Right ventricle myocardium inferior (tissue), 1 donor: ENCODE measurements at places on chromosomes 5 and 9.

DNA sequence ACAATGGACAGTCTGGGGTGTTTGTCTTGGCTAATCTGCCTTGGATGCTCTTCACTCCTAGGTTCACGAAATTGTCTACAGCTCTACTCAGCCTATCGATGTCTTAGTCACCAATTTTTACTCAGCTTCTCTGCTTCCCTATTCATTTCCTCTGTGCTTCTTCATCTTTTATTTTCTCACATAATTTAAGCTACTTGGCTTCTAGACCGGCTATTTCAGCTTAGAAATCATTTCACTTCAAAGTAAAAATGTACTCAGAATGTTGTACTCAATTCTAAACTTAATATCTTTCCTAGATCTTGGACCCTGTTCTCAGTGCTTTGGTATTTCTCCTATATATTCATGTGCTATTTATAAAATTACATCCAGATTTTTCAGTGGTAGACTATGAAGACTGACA, 430.0 kb upstream of the FTMT start:
- no peak for DNase-seq

GRCh38 chr5:79056847-79057246, 12.6 kb downstream of the DMGDH start:
- no peak for DNase-seq

DNA sequence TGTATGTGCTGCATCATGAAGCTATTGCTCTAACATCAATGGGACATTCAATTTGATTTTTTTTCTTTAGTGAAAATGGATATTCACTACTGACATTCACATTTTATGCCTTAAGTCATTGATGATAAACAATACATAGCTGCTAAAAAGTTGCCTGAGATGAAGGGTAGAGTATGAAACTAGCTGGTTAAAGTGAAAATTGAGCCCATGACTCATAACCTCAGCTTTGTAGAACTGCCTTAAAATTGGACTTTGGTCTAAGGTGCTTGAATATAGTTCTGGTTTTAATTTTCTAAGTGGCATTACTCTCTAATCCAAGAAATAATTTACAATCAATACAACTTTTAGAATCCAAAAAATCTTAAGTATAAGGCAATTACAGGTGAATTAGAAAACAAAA, 740.4 kb upstream of the RIOK2 start:
- no peak for DNase-seq

- no peak for DNase-seq
Observed at GRCh38 chr9:1879501-1879900, 135.6 kb upstream of the SMARCA2 start.

- DNase-seq, result no peak
Observed at GRCh38 chr5:125152044-125152443, 405.6 kb upstream of the ZNF608 start.

GRCh38 chr9:77882294-77882693, 149.3 kb downstream of the GNAQ start:
- no peak for DNase-seq

DNA sequence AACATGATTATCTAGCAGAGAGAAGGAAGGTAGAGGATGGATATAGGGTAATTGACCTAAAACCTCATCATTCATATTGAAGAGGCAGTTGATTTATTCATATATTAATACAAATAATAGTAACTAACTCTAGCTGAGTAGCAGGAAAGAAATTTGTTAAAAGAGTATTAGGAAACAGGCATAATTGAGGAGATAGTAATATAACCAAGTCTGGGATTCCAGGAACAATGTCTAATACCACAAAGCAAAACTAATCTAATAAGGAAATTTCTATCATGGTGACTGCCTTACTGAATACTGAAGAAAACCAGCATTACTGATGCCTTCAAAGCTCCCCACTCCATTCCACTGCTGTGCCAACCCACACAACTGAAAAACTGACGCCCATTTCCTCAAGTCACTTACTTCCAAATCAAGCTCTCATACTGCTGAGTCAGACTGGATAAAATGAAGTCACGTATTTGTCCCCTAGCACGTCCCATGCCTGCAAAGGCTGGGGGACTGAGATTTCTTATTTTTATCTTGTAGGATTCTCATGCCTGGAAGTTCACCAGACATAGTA, 153.9 kb downstream of the SMC2 start:
- no peak for DNase-seq

DNA sequence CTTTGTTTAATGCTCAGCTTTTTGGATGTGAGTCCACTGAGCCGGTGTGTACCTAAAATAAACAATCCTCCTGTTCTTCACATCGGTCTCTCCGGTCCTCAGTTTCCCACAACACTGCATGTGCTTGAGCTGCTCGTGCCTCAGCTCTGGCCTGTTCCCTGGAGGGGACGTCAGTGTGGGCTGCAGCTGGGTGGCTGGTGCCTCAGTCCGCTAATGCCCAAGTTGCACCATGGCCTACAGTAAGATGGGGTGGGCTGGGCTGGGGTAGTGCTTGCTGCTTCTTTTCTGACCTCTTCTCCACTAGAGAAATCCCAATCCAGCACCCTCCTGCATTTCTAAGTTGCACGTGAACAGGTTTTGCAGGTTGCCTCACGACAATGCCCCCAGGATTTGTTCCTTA, 595 bp upstream of the BTNL9 start:
- peak; percentile 33 for DNase-seq

- DNase-seq, result no peak
Observed at GRCh38 chr5:150142959-150143349, 12.7 kb downstream of the PDGFRB start.

DNA sequence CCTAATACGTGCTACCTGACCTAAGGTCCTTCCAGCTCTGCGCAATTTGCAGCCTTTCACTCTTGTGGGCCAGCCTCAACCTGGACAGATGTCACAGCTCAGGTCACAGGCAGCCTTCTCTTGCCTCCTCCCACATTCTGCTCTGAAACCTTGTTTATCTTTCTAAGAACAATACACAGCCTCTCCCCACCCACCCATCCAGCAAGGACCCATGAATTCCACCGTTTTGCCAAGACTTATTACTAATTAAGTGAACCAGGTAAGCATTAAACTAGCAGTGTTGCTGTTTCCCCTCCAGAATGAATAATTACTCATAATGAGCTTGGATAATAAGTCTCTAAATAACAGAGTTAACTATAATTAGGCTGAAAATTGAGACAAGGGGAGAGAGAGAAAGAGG, 11.0 kb downstream of the FABP6 start:
- no peak for DNase-seq

DNA sequence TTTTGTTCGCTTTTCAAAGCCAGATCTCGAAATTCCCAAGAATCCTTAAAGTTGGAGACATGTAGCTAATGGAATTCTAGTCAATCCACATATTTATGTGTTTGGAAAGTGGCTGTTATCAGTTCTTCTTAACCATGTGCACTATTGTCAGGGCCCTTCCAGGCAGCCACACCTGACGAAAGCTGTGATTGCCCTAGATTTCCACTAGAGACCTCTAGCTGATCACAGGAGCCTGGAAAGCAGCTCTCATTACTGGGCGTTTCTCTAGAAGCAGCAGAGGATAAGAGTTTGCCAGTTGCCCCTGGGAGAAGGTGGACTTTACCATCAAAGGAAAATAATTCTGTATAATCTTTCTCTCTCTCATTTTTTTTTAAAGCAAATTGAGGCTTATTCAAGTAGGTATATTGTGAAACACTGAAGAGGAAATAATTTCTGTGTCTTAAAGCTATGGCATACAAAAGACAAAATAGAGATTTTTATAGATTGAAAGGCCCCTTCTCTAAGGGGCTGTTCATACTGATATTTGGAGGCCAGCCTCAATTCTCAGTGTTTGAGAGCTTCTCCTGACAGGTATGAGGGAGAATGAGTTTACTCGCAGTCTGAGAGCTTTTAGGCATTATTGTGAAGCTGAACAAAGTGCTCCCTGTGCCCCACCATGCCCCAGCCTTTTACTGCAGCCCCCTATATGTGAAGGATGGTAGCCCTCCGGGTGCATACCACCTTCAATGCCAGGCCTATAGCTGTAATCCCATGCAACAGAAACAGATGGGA, 405.4 kb upstream of the ACTBL2 start:
- DNase-seq, result no peak

GRCh38 chr5:148268566-148268965, at the start of gene SPINK13:
SPINK13 (plus strand) TSS chr5:148268794; CDS start chr5:148270073, 1,279 bp downstream.
- no peak for DNase-seq

DNA sequence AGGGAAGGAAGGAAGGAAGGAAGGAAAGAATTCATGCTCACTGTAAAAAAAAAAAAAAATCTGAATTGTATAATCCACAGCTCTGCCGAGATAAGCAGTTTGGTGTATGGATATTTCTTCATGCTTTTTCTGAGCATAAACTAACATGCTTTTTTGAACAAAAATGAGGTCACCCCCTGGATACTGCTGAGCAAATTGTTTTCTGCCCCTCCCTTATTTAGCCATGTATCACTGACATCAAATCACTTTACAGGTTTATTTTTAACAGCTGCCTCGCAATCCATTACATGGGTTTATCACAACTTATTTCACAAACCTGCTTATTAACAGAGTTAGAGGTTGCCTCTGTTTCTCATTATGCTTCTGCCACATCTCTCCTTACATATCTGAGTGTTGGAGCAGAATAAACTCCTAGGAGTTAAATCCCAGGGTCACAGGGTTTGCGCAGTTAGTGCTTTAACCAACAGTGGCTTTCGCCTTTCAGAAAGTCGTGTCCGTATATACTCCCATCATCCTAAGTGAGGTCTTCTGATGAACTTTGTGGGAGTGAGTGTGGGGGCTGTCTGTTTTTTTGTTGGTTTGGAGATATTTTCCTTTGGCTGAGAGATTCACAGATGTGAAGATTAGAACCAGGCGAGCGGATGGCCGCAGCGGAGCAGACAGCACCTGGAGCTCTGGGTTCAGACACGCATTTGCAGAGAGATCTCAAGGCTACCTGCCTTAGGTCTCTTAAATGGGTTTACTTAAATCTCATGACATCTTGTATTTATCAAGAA, 57.7 kb downstream of the AK8 start:
- DNase-seq, result no peak

- no peak for DNase-seq
Observed at GRCh38 chr5:73694089-73694488, 68.1 kb downstream of the ARHGEF28 start.

DNA sequence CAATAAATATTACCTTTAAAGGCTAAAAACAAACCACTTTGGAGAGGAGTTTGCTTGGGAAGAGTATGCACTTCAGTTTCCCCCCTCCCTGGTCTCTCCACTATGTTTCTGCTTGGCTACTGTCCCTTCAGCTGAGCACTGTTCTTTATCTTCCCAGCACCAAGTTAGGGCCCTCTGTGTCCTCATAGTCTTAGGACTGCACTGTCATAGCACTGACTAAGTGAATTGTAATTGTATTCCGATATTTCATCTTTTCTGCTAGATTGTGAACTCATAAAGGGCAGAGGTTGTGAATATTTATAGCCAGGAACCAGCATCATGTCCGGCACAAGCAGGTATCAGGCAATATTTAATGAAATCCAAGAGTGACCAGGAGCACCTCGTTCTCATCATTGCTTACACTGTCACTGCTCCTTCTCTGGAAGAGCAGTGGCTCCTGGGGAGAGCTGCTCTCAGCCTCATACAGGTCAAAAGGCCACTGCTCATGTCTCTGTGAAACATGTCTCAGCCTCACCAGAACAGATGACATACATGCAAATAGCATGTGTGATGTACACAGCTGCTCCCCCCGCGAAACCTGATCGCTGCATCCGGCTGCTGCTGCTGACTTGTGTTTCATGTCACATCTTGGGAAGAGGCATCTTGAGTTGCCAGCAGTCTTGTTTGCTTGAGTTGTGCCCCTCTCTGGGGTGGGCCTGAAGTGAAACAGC, 279.7 kb upstream of the MSX2 start:
- no peak for DNase-seq

DNA sequence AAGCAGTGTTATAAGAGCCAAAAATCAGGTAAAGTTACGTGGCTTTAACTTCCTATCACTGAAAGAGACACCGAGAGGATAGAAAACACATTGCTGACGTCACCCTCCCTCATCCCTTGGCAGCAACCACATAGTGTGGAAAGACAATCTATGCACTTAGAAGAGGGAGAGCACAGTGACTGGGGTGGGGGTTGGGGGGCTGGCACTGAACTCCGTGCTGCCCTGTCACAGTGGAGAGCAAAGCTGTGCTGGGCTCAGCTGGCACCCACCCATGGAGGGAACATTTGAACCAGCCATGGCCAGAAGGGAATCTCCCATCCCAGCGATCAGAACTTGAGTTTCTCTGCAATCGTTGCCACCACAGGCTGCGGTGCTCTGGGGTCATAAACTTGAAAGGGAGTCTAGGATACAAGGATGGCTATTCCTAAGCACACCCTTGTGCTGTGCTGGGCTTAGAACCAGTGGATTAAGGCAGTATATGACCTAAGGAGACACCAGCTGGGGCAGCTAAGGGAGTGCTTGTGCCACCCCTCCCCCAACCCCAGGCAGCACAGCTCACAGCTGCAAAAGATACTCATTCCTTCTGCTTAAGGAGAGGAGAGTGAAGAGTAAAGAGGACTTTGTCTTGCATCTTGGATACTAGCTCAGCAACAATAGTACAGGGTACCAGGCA, 73.4 kb downstream of the KIAA0825 start:
- no peak for DNase-seq

- peak; percentile 87 for DNase-seq
Observed at GRCh38 chr9:83622939-83623678, at the start of gene IDNK. IDNK (plus strand) TSS chr9:83623143; CDS start chr9:83623172, 29 bp downstream.

GRCh38 chr9:98146101-98146991, 27.3 kb upstream of the TRIM14 start:
- peak; percentile 82 for DNase-seq

DNA sequence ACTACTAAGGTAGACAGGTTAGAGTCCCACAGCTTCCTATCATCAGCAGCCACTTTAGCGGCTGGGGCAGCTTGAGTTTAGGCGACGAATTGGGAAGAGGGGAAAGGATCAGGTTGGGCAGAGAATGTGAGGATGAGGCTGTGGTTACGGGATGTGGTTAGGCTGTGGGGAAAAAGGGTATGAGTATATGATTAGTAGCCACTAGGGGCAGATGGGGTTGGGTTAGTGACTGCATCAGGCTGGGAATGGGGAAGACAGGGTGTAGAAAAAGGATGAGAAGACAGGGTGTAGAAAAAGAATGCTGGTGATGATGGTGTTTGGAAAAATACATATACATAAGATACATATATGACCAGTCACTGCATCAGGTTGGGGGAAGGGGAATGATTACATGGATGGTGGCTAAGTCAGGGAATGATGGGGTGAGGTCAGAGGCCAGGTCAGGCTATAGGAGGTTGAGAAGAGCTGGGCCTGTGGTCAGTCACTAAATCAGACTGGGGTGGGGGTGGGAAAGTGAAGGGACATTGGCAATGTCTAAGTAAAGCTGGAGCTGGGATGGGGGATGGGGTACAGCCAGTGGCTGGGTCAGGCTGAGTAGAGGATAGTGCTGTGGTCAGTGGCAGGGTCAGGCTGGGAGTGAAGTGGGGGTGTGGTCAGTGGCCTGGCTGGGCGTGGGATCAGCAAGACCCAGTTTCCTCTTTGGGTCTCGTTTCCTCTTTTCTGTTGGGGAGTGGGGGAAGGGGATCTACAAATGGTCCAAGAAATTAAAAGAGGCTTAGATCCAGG, 2.1 kb downstream of the TLN1 start:
- DNase-seq, result peak; percentile 86

- no peak for DNase-seq
Observed at GRCh38 chr5:31844622-31845345, 205.9 kb downstream of the PDZD2 start.

- DNase-seq, result peak; percentile 76
Observed at GRCh38 chr5:64165500-64166200, at the start of gene RNF180. RNF180 (plus strand) TSS chr5:64165843; CDS start chr5:64200808, 34,965 bp downstream.

GRCh38 chr5:54553659-54554207, 36.2 kb downstream of the SNX18 start:
- no peak for DNase-seq

GRCh38 chr5:156482818-156483217, 155.9 kb downstream of the SGCD start:
- no peak for DNase-seq
